Esophagus mucosa (tissue), 1 donor: ENCODE measurements at places on chromosomes 3 and 15.

- no peak for ATAC-seq
Observed at GRCh38 chr3:58580826-58581327, 3.7 kb upstream of the FAM107A start.

DNA sequence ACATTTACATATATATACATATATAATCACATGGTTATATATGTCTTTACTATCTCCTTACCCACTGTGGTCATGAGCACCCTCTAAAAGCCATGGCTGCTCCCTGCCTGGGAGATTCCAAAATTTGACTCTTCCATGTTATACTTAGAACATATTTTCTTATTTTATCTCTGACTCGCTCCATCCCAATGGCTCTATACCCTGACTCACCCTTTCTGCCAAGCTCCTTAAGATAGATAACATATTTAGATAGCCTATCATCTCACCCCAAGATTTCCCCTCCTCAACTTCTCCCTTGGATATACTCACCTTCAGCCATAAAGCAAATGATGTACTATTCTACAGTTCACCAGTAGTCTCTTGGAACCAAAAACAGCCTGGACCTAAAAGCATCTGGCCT lies 65.1 kb downstream of the CD200R1L start:
- ATAC-seq = no peak

GRCh38 chr15:35756623-35757022 lies 210.7 kb upstream of the DPH6 start:
- no peak for ATAC-seq

GRCh38 chr3:183098536-183099025 lies 715 bp downstream of the MCCC1 start:
- no peak for ATAC-seq

DNA sequence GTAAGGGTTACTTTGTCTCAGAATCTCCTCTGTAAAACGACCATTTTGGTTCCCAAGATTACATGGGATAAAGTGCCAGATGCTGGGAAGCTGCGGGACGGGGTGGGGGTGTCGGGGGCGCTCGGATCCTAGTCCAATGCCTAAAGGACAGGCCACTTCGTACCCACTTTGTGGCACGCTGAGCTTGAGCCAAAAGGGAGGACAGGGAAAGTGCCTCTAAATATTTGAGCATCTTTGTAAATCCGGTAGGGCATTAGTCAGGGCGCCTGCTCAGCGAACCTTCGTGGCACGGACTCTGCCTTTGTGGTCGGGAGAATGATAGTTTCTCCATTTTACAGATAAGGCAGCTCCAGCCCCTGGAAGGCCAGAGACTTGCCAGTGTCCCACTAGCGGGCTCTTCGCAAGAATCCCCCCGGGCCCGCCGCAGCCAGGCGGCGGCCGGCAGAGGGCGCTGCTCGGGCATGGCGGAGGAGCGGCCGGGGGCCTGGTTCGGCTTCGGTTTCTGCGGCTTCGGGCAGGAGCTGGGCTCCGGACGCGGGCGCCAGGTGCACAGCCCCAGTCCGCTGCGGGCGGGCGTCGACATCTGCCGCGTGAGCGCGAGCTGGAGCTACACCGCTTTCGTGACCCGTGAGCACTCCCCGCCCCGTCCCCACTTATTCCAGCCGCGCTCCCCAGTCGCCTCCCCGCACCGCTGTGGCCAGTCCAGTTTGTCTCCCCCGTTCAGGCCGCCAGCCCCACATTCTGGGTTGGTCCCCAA lies 1.8 kb downstream of the RCCD1 start:
- peak; percentile 37 for ATAC-seq
